ENCODE measurements at places on chromosomes 1 and 21. TPM values are rescaled to one million over a fixed set of nuclear protein-coding genes. Genes with fewer than 3 reads are reported as not detected.

H3-3A gene
- 404 TPM for total RNA-seq

KCNE2 gene
- not detected for total RNA-seq

DNA sequence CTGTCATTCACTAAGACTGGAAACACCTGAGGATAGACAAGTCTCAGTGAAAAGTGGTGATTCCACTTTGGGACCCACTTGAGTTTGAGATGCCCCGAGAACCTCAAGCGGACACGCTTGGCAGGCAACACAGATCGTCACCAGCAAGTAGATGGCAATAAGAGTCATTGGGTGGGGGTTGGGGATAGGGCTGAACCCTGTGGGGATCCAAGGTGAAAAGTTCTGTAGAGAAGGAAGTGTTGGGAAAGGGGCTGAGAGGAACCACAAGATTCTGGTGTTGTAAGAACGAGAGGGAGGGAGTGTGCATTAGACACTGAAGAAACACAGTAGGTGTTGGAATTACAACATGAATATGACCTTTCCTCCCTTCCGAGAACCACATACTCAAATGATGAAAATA is 45.4 kb upstream of the TDRD10 start:
- DNase-seq = no peak
- peaks cover 8% of the 10 kb centered on the region for H3K4me1 ChIP-seq
- no peak overlapping the region for H3K4me3 ChIP-seq
- no peaks in the 10 kb centered on the region for H3K27me3 ChIP-seq

GRCh38 chr1:51612447-51612961 is 4.4 kb upstream of the OSBPL9 start:
- H3K4me3 ChIP-seq = no peak overlapping the region
- H3K36me3 ChIP-seq = no peaks in the 10 kb centered on the region
- peaks cover 9% of the 10 kb centered on the region for H3K4me1 ChIP-seq
- H3K27me3 ChIP-seq = no peaks in the 10 kb centered on the region

LCA5L gene
- 6.5 TPM for total RNA-seq

KIF17 gene
- total RNA-seq = 6.3 TPM

NEGR1 gene
- total RNA-seq = 3.7 TPM
